Aortic smooth muscle cell (primary cell): ENCODE measurements at places on chromosomes 5 and 9. TPM values are rescaled to one million over a fixed set of nuclear protein-coding genes. Genes with fewer than 3 reads are reported as not detected.

CDH12 gene
- not detected in 2 replicates for total RNA-seq

ZCCHC9 gene
- total RNA-seq, result 20.3 and 21.7 TPM in 2 replicates

PCDHB13 gene
- 0.81 and 1.1 TPM in 2 replicates for total RNA-seq

LAMC3 gene
- under 0.01 and 0.12 TPM in 2 replicates for total RNA-seq

COL5A1 gene
- total RNA-seq, result 74.9 and 124 TPM in 2 replicates

MTX3 gene
- 9.9 and 10.6 TPM in 2 replicates for total RNA-seq

RNF183 gene
- total RNA-seq, result not detected in 2 replicates

FCN2 gene
- not detected in 2 replicates for total RNA-seq

PRSS3 gene
- 40.8 and 55.5 TPM in 2 replicates for total RNA-seq

CEMIP2 gene
- total RNA-seq, result 60.1 and 76.2 TPM in 2 replicates

ZNF454 gene
- 1.1 and 1.6 TPM in 2 replicates for total RNA-seq
